Natural killer cell treated with Interleukin-12 subunit alpha and Interleukin-12 subunit beta and Interleukin-15 and Interleukin-18, amount 100 ng/mL, for 72 hours (primary cell): ENCODE measurements at places on chromosomes 7 and 10. TPM values are rescaled to one million over a fixed set of nuclear protein-coding genes. Genes with fewer than 3 reads are reported as not detected.

The SEC23IP gene
- total RNA-seq, result 77.7 TPM

The OR6B1 gene
- total RNA-seq, result not detected

The CREB5 gene
- total RNA-seq, result not detected

The DKK1 gene
- not detected for total RNA-seq

- peak; percentile 74 for DNase-seq
Observed at GRCh38 chr10:95758351-95759025, 2.5 kb downstream of the ENTPD1 start.

DNA sequence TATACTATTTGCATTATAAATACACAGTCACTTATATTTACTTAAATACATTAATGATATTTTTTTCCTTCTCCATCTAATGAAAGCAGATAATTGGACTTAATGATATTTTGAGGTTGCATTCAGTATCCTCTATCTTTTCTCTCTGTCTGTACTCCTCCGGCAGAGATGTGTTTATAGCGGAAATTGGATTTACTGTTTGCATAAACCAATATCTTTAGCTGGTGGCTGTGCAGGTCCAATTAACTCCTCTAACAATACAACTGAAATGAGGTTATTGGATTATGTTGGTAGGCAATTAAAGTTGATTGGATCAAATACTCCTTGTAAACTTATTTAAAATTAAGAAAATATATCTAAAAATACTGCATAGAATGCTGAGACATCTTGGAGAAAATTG is 1044.2 kb upstream of the SORCS1 start:
- DNase-seq, result no peak

- DNase-seq, result no peak
Observed at GRCh38 chr7:28830846-28831245, 127.3 kb downstream of the TRIL start.

DNA sequence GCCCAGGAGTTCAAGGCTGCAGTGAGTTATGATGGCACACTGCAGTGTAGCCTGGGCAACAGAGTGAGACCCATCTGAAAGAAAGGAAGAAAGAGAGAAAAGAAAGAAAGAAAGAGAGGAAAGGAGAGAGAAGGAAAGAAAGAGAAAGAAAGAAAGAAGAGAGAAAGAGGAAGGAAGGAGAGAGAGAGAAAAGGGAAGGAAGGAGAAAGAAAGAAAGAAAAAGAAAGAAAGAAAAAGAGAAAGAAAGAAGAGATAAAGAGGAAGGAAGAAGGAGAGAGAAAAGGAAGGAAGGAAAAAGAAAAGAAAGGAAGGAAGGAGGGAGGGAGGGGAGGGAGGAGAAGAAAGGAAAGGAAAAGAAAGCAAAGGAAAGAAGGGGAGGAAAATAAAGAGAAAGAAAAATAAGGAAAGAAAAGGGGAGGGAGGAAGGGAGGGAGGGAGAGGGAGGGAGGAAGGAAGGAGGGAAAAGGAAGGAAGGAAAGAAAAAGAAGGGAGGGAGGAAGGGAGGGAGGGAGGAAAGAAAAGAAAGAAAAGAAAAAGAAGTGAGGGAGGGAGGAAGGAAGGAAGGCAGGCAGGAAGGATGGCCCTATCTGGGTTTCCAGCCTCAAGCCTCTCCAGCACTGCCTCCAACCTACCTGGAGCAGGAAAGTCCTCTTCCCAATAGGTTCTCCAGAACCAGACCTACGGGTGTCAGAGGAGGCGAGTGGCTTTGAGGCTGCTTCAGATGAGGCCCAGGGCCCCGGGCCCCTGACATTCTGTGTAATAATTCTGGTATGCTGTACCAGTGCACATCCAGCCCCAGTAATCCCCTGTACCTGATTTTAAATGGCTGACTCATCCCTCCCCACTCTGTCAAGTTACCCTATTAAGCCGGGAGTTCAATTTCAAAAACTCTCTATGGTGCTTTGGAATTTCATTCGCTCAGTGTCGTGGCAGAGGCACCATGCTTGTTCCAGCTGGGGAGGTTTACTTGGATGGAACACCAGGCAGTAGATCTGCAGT is 6.8 kb upstream of the PARD3 start:
- no peak for DNase-seq

GRCh38 chr10:59829601-59830000 is 76.3 kb upstream of the MRLN start:
- no peak for DNase-seq
